ENCODE measurements at places on chromosomes 16 and 17.

DNA sequence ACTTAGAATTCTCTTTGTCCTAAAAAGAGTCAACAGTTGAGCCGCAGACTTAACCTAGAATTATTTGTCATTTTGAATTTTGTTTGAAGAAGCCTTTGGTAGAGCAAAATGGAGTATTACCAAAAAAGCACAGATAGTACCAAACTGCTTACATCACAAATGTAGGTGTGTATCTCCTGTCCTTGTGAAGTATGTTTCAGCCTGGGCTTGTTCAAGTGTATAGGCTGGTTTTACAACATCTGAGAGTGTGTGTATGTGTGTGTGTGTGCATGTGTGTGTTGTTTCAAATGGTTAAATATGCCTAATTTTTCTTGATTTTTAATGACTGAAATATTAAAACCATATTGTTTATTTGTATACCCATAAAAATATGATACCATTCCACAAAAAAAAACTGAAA lies 188.7 kb upstream of the AXIN2 start:
- no peak for DNase-seq

DNA sequence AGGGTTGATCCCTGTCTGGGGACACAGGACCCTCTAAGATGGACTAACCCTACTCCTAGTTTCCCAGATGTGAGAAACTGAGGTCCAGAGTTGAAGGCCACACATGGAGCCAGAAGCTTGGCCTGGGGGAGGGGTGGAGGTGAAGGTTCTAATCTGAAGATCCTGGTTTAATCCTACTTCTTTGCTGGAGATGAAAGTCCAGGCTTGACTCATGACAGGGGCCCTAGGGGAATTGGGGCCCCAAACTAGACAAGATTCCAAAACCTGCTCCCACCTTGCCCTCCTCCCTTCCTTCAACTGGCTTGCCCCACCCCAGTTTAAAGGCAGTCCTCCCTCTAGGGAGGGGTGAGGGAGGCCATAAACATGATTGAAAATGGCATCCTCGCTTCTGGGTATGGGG lies 21.6 kb downstream of the IGF2BP1 start:
- no peak for DNase-seq

DNA sequence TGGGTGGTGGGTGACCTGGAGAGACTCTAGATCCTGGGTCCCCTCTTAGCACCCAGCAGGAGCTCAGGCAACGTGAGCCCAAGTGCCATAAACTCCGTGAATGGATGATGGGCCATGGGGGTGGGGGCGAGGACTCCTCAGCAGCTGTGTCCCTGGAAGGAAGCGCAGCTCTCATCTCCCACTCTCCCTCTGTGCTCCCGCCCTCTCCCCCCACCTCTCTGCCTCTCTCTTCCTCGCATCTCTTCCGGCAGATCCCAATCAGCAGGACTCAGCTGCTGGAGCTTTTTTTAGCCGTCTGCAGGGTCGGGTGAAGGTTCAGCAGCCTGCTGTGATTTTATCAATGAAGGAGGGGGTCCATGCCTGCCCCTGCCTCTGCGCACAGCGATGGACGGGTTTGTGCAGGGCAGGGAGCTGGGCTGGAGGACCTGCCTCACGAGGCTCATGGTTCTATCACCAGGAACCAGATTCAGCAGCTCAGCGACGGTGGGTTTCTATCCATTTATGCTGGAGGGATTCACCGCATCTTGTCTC lies 8.3 kb downstream of the CCR7 start:
- no peak for DNase-seq

- no peak for DNase-seq
These were observed 35.7 kb downstream of the PLD6 start for GRCh38 chr17:17170346-17170985.

- DNase-seq: no peak
These were observed 885.9 kb downstream of the CDH8 start for GRCh38 chr16:61150351-61150750.

All from suppressor macrophage (primary cell).